MCF 10A (cell line): ENCODE measurements at places on chromosomes 5 and 9.

DNA sequence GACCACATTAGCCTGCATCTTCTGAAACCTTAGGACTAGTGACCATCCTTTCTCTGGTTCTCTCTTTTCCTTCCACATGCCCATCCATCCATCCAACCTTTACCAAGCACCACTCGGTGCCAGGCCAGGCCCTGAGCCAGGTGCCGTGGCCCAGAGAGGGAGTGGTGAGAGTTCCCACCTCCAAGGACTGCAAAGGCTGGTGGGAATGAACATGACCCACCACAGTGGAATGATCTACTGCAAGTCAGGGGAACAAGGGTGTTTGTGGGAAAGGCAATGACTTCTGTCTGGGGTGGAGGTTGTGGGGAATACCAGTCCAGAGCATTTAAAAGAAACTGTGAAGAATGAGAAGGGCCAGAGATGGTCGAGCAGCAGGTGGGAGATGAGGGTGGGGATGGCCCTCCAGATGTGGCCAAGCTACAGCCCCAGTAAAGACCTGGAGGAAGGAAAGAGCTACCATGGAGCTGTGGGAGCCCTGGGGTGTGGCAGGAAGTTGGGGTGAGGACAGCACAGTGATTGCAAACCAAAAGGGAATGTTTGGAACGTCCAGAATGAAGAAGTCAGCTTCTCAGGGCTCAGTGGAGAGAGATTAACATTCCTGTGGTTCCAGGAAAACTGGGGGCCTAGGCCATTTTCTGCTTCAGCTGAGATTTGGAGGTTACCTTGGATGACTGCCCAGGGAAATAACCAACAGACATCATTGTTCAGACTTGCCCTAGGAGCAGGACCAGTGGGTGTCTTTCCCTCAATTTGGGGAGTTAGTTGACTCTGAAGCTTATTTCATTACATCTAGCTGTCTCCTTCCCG lies 30.7 kb upstream of the CORO2A start:
- DNase-seq: peak; percentile 99

GRCh38 chr9:70413464-70413798 lies 1.0 kb downstream of the KLF9 start:
- no peak for DNase-seq

DNA sequence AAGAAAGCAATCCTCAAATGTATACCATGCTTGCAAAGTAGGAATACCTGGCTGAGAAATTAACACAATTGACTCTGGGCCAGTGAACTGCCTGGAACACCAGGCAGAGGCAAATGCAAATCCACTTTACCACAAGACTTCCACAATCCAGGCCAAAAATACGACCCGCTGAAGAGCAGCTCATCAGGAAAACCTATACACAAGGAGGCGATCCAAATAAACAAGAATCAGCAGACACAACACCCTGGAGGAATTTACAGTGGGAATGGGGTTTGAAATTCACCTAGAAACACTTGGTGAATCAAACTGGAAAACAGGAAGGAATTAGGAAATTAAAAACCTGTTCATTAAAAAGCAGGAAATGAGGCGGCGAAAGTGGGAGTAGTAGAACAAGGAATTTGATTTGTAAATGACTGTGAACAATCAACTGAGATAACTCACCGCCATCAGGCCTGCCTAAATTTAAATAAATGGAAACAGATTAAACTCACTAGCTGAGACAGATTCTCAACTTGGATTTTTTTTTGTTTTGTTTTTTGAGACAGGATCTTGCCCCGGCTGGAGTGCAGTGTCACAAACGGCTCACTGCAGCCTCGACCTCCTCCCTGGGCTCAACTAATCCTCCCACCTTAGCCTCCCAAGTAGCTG lies 15.9 kb downstream of the CMBL start:
- DNase-seq: no peak

DNA sequence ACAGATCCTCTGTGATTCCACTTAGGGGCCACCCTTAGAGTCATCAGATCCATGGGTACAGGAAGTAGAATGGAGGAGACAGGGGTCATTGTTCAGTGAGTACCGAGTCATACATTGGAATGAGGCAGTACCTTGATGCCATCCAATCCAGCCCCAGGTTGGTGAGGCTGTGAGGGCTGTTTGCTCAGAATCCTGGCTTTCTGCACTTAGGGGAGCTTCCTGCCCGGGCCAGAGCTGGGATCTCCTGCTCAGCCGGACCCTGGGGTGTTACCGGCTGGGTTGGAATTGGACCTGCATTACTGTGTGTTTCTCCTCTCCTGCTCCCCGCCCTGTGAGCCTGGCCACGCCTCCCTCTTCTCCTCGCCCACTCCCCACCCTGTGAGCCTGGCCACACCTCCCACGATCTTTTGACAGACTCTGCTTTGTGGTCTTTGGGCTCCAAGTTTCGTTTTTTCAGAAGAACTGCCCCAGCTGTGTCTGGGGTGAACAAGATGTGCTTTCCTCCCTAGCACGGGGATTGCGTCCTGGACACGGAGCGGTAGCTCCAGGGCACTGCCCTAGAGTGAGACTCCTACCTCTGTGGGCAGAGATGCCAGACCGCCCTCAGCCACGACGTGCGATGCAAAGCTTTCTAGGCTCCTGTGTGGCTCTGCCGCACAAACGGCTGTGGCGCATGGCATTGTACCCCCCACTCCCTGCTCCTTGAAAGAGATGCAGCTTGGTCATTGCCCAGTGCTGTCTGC lies 15.4 kb downstream of the TRAF2 start:
- DNase-seq: peak; percentile 47

DNA sequence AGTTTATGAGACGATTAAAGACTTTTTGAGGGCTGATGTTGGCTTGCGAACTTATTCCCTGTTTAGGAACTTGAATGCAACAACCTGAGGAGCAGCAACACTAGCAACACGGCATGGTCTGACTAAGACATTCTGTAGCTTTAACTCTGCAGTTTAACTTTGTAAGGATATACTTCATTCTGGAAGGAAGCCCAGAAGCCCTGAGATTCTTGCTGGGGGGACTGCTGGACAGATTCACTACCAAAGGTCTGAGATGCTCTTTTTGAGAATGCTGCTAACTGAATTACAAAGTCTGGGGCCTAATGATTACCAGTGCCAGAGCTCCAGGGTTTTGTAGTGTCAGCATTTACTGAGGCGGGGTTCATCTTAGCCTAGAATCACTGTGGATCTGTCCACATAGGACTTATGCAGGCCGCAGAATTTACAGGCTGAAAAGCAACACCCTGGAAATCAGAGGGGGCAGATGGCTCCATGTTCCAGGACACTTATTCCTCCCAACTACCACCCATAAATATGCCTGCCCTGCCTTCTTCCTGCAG lies 537.1 kb upstream of the CDH18 start:
- DNase-seq: no peak

DNA sequence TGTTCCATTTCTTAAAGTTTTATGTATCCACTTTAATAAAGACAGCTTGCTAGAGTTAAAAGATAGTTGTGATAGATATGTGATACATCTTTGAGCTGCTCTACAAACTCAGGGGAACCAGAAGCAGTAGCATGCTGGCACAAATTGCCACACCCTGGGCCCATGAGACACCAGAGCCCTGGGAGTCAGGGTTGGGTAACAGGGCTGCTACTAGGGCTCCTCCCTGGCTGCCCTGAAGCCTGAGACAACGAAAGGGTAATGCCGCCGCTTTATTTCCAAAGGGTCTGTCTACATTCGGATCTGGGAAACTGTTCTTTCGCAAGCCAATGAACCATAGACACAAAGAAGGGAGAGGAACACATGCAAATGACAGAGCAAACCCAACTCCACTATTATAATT lies 29.2 kb downstream of the PTPN3 start:
- peak; percentile 92 for DNase-seq

DNA sequence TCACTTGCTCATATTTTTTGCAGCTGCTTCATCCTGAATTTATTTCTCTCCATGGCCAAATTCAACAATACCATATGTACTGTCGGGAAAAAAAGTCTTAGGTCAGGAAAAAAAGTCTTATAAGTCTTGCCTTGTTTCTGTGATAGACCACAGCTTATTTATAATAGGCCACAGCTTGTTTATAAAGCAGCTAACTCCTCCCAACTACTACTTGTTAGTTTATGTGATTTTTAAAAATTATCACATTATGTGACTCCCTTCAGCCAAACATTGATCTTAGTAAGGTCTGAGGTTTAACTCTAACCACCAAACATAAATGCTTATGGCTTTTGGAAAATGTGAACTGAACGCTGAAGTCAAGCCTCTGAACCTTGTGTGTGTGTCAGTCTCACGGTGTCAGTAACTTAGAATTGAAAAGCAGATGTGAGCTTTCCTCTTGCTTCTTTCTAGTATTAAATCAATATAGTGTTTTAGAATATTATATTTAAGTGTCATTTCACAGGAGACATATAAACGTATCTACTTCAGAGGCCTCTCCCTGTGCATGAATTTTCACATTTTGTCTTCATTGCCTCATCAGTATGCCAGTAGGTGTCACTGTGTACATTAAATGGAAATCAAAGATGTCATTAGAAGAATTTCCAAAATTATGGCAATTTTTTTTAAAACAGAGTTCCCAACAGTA lies 51.3 kb downstream of the SNX24 start:
- peak; percentile 54 for DNase-seq

- no peak for DNase-seq
Observed at GRCh38 chr5:14142202-14142826, 828 bp upstream of the TRIO start.

GRCh38 chr9:1285526-1285925 lies 235.4 kb downstream of the DMRT2 start:
- DNase-seq: peak; percentile 14

- DNase-seq: no peak
Observed at GRCh38 chr9:113499876-113500497, 36.5 kb downstream of the RGS3 start.

- no peak for DNase-seq
Observed at GRCh38 chr5:149063896-149064478, 1.1 kb upstream of the SH3TC2 start.

DNA sequence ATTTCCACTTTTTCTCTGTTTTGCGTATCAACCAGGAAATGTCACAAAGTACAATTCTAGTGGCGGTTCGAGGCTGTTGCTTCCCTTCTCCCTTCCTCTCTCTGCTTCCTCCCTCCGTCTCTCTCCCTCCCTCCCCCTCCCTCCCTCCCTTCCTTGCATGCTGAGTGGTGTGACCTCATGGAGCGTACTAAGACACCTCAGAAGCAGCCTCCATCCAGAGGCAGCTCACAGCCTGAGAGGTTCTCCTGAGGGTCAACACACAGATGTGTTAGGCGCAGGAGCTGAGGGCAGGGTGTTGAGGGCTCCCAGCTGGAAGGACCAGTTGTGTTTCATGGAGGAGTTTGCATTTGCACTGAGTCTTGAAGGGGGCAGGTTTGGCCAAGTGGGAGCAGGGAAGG lies 57.7 kb downstream of the COL5A1 start:
- no peak for DNase-seq

DNA sequence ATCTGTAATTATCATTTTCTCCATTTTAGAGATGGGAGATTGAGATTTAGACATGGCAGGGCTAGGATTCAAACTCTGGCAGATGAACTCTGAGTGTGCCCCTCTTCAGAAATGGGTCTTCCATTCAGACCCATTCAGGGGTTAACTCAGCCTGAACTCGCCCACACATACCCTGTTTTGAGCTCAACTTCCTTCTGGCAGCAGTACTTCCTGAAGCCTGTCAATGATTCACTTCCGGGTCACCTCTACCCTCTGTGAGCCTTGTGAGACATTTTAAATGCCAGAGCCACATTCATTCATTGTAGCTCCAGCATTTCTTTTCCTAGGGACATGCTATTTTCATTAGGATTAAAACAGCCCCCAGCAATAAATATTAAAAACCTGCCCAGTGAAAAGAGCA lies 209.3 kb upstream of the SLC24A2 start:
- DNase-seq: no peak

DNA sequence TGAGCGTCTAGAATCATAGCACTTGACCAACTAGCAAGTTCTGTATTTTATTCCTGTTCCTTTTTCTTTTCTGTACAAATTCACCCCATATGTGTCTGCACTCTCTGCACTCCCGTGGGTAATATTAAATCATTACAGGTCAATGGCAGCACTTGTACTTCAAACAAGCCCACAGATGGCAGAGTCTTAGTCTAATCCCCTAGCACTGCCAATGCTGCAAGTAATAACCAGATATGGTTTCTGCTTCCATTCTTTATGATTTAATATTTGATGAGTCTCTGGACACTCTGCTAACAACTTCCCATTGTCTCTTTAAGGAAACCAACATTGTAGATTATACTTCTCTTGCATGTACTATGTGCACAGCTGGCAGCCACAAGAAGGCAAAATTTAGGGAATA lies 343.8 kb upstream of the CHD1 start:
- no peak for DNase-seq

DNA sequence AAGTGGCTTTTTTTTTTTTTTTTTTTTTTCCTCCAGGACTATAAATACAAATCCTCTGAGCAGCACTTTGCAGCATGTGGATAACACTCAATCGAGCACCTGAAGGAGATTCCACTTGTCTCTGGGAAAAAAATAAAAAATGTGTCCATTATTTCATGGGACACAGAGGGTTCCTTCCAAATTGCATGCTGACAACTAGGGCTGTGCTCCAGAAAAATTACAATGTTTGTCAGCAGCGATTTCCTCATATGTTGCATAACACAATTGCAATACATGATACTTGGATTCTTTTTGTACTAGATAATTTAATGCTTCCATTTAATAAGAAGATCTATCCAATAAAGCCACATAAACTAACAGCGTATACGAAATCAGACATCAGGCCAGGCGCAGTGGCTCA lies 84.4 kb downstream of the CDH18 start:
- peak; percentile 68 for DNase-seq

GRCh38 chr9:93663877-93664548 lies 87.6 kb downstream of the PHF2 start:
- DNase-seq: no peak

- peak; percentile 68 for DNase-seq
Observed at GRCh38 chr5:73135429-73136054, 15.2 kb downstream of the TMEM171 start.

GRCh38 chr5:130337179-130337888 lies 433.1 kb downstream of the CHSY3 start:
- peak; percentile 53 for DNase-seq

- DNase-seq: no peak
Observed at GRCh38 chr5:37694867-37695266, 145.0 kb downstream of the GDNF start.

DNA sequence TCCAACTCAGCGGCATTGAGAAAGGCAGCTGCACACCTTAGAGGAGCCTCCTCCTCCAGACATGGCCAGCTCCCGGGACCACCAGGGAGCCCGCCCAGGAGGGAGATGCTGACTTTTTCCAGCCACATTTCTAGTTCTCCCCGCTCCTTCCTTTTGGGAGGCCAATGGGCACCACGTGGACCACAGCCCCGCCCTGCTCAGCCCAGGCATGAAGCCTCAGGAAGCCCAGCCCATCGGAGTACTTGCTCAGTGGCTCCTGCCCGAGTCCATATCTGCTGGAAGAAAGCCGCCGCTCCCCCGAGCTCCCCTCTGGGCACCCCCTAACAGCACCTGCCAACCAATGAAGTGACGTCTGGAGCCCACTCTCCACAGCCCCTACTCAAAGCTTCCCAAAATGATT lies 52.4 kb downstream of the SMIM23 start:
- no peak for DNase-seq

- DNase-seq: no peak
Observed at GRCh38 chr5:132813599-132814502, 749 bp downstream of the SOWAHA start.

GRCh38 chr9:20220286-20220685 lies 402.0 kb downstream of the MLLT3 start:
- DNase-seq: peak; percentile 28
